ENCODE measurements at places on chromosomes 1 and 21.
A peak's percentile ranks its signal among the peaks of the same experiment; 100 is the strongest.

GRCh38 chr1:84849357-84849975 is 43.5 kb downstream of the LPAR3 start:
- no peak for DNase-seq

- no peak for DNase-seq
These were observed 248.8 kb upstream of the USP24 start for GRCh38 chr1:55463814-55464475.

- no peak for DNase-seq
These were observed 12.2 kb downstream of the ZNF697 start for GRCh38 chr1:119635811-119636390.

GRCh38 chr1:117534995-117535467 is 70.8 kb upstream of the TENT5C start:
- peak; percentile 70 for DNase-seq

GRCh38 chr1:60988891-60989290 is 93.5 kb upstream of the NFIA start:
- no peak for DNase-seq

- no peak for DNase-seq
These were observed 60.8 kb upstream of the KCNJ15 start for GRCh38 chr21:38196036-38196435.

DNA sequence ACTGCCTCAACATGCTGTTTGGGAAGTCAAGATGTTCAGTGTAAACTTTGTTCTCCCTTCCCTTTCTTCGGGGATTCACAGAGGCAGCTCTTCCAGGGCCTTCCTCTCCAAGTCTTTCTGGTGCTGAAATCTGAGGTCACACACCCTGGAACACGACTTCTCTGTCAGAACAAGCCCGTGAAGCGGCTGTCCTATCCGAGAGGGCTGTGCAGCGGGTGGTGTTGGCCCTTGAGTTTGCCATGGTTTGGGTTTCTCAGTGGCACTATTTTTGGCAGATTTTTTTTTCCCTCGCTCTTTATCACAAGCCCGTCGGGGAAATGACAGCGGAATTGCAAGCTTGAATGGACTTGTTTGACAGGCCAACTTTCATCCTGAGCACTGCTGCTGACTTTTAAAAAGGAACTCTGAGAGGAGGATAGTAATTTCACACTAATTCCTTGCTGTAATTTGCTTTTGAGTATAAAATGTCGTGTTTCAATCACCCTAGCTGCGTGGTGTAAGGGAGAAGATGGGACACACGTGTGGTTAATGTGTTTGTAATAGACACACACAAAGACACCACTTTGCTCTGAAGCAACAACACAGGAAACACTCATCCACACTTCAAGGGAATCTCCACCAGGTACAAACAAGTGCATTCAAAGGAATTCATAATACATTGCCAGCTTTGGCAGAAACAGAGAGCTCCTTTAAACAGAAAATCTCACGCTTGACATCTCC is 60.1 kb upstream of the TARBP1 start:
- DNase-seq = no peak

- no peak for DNase-seq
These were observed 4.7 kb upstream of the ITGB2 start for GRCh38 chr21:44925378-44925755.

- DNase-seq = no peak
These were observed 1131.4 kb downstream of the PLA2G4A start for GRCh38 chr1:187960125-187960638.

Data from CD4-positive, alpha-beta T cell treated with Interleukin-1 beta for 1 hour (primary cell).